Left ventricle myocardium superior (tissue), 1 donor: ENCODE measurements at places on chromosomes 4 and X. TPM values are rescaled to one million over a fixed set of nuclear protein-coding genes. Genes with fewer than 3 reads are reported as not detected.

Gene CHRNA9
- not detected for total RNA-seq

Gene CXCL6
- 0.30 TPM for total RNA-seq

Gene NLRP2B
- not detected for total RNA-seq

Gene XAGE2
- total RNA-seq: not detected

Gene PSAPL1
- not detected for total RNA-seq

Gene ASMT
- total RNA-seq: not detected

Gene ADGRG4
- total RNA-seq: not detected

Gene SHOX
- total RNA-seq: not detected

Gene ALG13
- total RNA-seq: 17.9 TPM

Gene GPC4
- 11.6 TPM for total RNA-seq

Gene AASDH
- 5.3 TPM for total RNA-seq

Gene P2RY4
- not detected for total RNA-seq

Gene NAP1L5
- total RNA-seq: 1.6 TPM

DNA sequence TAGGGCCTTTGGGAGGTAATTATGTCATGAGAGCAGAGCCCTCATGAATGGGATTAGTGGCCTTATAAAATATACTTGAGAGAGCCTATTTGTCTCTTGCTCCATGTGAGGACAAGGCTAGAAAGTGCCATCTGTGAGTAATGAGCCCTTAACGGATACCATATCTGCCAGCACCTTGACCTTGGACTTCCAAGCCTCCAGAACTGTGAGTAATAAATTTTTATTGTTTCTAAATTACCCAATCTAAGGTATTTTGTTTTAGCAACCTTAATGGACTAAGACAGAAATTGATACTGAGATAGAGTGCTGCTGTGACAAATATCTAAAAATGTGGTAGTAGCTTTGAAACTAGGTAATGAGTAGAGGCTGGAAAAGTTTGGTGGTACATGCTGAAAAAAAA, 285.0 kb upstream of the DIPK2B start:
- DNase-seq: no peak

GRCh38 chr4:99670409-99671073, 12.9 kb upstream of the C4orf54 start:
- no peak for DNase-seq

DNA sequence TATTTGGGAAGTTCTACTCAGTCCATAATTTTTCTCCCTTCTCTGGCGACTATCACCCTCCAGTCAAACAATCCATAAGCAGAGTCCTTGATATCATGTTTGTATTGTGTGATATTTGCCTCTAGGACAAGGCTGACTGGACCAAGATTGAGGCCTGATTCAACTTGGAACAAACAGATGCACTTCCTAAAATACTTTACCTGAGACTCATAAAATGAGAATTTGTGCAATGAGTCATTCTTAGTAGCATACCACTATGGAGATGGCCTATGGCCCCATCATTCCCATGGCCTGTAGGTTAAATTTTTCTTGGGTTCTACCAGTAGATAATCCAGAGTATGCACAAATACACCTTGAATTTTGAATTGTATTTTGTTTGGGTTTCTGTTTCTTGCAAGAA, 74.2 kb upstream of the DMD start:
- no peak for DNase-seq

DNA sequence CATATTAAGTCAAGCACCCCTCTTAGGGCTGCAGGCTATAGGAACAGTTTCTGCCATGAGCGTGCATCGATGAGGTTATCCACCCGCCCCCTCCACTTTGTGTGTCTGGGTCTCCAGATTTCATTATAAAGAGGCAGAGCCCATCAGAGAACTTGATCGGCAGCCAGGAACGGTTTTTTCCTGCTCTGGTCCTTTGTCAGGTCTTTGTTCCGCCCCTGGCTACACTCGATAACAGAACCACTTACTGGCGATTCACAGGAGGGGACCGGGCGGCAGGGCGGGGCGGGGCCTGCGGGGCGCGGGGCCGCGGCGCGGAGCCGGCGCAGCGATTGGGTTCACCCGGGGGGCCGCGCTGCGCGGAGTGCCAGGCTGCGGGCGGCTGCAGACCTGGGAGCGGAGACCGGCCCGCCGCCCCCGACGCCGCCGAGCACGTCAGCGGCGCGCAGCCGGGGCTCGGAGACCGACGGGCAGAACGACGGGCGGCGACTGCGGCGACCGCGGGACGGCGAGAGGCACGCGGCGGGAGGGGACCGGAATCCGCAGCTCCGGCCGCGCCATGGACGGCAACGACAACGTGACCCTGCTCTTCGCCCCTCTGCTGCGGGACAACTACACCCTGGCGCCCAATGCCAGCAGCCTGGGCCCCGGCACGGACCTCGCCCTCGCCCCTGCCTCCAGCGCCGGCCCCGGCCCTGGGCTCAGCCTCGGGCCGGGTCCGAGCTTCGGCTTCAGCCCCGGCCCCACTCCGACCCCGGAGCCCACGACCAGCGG, at the start of gene SLC10A4:
Gene SLC10A4, plus strand, starts transcription at position 338 of the 771 bp plus-strand sequence. Its CDS starts 219 bp downstream, at position 557.
- DNase-seq: no peak

DNA sequence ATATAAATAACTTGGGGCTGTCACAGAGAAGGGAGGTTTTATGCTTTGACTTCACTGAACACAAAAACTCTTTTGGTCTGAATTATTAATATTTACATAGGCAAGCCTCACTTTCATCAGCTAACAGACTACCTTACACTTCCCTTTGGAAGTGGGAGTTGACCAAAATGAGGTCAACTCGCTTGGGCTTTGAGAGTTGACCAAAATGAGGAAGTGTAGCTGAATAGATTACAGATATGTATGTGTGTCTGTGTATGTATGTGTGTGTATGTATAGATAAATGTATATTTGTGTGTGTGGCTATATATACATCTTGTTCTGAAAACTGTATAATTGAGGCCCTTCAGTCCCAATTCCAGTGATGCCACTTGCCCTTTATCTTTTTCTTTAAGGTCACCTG, 113.3 kb upstream of the IL13RA1 start:
- DNase-seq: no peak

- DNase-seq: no peak
Measured at GRCh38 chr4:3862640-3863420, 96.6 kb downstream of the ADRA2C start.

- DNase-seq: no peak
Measured at GRCh38 chrX:154300816-154301215, 5.2 kb downstream of the TKTL1 start.

- DNase-seq: no peak
Measured at GRCh38 chr4:157885811-157886210, 287.0 kb downstream of the GASK1B start.

DNA sequence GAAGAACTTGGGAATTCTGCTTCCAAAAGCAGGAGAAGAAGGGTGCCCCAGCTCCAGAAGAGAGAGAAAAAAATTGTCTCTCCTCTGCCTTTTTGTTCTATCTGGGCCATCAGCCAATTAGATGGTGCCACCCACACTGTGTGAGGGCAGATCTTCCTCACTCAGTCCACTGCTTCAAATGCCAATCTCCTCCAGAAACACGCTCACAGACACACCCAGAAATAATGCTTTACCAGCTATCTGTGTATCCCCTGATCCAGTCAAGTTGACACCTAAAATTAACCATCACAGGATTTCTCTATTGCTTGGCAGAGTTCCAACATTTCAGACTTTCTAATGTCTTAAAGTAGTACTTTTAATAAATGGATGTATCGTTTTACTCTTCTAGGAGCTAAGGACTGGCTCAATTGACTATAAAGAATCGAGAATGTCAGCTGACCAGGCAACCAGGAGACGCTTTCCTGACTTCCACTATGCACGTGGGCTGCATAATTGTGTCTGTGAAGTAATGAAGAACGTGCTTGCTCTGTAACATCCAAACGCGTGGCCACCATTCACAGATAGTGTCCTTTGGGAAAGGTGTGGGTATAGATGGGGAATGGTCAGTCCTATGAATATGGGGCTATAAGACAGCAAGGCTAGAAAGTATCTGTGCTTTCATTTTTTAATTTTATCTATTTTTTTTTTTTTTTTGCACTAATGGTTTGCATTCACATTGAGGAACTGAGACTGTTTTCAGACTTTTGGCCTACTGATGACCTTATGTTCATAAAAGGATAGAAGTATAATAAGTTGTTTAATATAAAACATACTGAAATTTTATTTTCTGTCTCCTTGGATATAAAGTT, 9.9 kb upstream of the SMIM20 start:
- no peak for DNase-seq

GRCh38 chr4:3707423-3708102, 58.6 kb upstream of the ADRA2C start:
- no peak for DNase-seq

- DNase-seq: no peak
Measured at GRCh38 chr4:58636381-58636780, 1526.2 kb upstream of the IGFBP7 start.

- no peak for DNase-seq
Measured at GRCh38 chrX:38513112-38513742, 48.1 kb upstream of the TSPAN7 start.

- no peak for DNase-seq
Measured at GRCh38 chr4:26583538-26583864, 383 bp upstream of the TBC1D19 start.

DNA sequence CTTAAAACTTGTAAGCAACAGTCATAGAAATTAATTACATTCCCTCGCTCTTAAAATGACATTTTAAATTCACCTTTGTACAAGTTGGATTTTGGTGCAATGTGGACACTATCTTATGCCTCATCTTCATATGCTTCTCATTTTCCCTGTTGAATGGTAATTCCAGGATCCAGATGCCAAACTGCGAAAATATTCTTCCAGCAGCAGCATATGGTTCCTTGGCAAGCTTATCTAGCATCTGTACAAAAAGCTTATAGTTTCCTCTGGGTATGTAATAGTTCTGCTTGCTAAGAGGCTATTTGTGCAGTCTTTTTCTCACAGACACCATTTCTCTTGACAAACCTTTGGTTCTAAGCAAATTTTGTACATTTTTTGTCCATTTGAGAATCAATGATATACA, 2079.7 kb upstream of the AGA start:
- DNase-seq: no peak

DNA sequence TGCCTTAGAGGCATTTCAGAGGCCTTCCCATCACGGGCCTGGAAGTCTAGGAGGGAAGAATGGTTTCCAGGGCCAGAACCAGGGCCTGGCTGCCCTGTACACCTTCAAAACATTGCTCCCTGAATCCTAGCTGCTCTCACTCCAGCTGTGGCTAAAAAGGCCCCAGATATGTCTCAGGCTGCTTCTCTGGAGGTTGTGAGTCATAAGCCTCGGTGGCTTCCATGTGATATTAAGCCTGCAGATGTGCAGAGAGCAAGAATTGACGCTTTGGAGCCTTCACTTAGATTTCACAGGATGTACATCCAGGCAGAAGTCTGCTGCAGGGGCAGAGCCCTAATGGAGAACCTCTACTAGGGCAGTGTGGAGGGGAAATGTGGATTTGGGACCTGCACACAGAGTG, 502.5 kb downstream of the GRXCR1 start:
- DNase-seq: no peak

DNA sequence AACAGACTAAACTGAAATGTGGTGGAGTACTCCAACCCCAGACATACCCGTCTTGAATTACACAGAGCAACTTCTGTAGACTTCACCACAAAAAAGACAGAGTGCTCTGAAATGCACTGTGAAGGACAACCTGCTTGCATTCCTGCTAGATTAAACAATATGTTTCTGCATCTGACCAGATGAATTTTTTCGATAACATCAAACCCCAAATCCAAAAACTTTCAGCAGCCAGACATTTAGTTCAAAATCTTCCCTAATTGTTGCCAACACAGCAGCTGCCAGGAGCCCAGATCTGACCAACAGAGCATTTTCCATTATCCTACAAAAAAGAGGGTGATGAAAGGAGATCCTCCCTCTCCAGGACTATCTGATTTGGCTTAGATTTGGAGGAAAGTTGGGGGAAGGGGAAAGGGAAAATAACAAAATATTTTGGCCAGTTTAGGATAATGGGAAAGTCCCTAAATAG, 356.5 kb downstream of the PDGFC start:
- DNase-seq: no peak

- DNase-seq: no peak
Measured at GRCh38 chr4:70940134-70940533, 38.0 kb downstream of the MOB1B start.

DNA sequence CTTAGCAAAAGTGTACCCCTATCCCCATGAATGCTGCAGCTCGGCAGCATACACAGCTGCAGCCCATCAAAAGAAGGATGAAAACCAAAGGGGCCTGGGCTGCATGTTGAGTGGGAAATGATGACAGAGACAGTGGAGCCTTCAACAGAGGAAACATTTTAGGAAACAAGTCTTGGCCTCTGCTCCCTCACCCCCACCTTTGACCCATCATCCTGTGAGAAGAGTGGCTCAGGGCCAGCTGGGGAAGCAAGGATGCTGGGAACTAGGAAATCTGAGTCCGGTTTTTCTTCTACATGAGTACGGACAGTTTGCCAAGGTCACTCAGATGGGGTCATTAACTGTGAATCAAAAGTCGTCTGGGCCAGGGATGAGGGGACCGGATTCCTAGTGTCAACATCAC, 37.2 kb downstream of the IDS start:
- peak; percentile 54 for DNase-seq

- no peak for DNase-seq
Measured at GRCh38 chrX:20718592-20719380, 452.1 kb upstream of the RPS6KA3 start.

DNA sequence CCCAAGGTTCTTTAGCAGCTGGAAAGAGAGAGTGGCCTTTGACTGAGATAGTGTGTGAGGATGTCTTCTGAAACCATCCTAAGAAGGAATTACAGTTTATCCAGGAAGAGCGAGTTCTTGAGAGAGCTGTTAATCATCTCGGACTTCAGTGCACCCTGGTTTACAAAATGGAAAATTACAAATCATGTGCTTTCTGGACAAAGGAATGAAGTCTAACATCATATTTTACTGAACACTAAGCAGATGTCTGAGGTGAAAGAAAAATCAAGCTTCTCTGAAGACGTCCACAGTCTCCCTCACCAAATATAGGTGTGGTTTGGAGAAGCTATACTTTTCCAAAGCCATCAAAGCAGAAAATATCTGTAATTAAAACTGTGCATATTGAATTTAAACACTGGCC, 30.8 kb upstream of the CYP2U1 start:
- no peak for DNase-seq

DNA sequence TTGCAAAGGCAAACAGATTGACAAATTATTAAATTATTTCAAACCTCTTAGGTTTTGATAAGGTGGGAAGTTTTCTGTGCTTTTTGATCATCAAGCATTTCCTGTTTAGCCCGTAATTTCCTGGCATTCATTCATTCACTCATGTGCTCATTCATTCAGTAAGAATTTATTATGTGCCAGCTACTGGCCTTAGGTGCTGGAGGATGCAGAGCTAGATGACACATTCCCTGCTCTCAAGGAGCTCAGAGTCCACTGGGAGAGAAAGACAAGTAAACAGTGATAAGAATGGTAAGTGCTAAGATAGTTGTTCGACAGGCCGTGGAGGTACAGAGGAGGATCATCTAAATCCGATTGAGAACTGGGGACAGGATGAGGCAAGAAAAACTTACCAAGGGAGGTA, 153.0 kb downstream of the DCTD start:
- no peak for DNase-seq
